Heart left ventricle (tissue), 16 donors: ENCODE measurements at places on chromosomes 2 and 18. TPM values are rescaled to one million over a fixed set of nuclear protein-coding genes. Genes with fewer than 3 reads are reported as not detected.

LIMS4 gene
- polyA plus RNA-seq: 1.4 TPM

SLC4A3 gene
- polyA plus RNA-seq: 250 TPM

POMC gene
- polyA plus RNA-seq: 7.8 TPM

- no peak for DNase-seq
Observed at GRCh38 chr18:58350526-58350925, 278.4 kb downstream of the ALPK2 start.

GRCh38 chr2:105576440-105577241 lies 168.1 kb upstream of the NCK2 start:
- DNase-seq: no peak

- no peak for DNase-seq
Observed at GRCh38 chr2:129731907-129732629, 247.4 kb upstream of the RAB6C start.

GRCh38 chr2:88159481-88159880 lies 10.7 kb upstream of the THNSL2 start:
- no peak for DNase-seq

- DNase-seq: no peak
Observed at GRCh38 chr2:64114063-64114911, 29.9 kb downstream of the PELI1 start.
